ENCODE measurements at places on chromosomes 5 and 9.
A peak's percentile ranks its signal among the peaks of the same experiment; 100 is the strongest.

- no peak for DNase-seq
Observed at GRCh38 chr5:149915392-149916260, 29.0 kb downstream of the PDE6A start.

GRCh38 chr5:173664154-173664526 lies 47.7 kb upstream of the BOD1 start:
- DNase-seq = no peak

GRCh38 chr9:100674419-100675122 lies 96.7 kb downstream of the CAVIN4 start:
- no peak for DNase-seq

- no peak for DNase-seq
Observed at GRCh38 chr5:40361378-40361777, 318.3 kb upstream of the PTGER4 start.

- DNase-seq = no peak
Observed at GRCh38 chr5:95899006-95899405, 62.6 kb downstream of the ELL2 start.

- DNase-seq = no peak
Observed at GRCh38 chr5:122775550-122776542, 966 bp downstream of the SNX2 start.

GRCh38 chr5:138737494-138738265 lies 15.5 kb upstream of the CTNNA1 start:
- no peak for DNase-seq

DNA sequence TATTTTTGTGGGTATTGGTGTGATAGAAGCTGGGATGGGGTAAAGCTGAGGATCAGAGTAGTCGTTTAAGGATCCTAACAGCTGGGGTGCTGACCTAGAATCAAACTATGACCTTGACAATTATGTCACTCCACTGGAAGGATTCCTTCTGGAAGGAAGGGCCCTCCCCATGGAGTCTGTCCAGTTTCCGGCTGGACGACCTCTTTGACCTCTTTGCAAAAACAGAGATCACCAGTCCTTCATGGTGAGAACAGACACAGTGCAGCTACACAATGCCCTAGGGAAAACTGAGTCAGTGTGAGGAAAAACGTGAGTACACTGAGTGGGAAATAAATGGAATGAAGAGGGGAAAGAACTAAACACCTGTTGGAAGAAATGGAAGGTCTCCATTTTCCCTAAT lies 445.6 kb downstream of the MAT2B start:
- DNase-seq = no peak

DNA sequence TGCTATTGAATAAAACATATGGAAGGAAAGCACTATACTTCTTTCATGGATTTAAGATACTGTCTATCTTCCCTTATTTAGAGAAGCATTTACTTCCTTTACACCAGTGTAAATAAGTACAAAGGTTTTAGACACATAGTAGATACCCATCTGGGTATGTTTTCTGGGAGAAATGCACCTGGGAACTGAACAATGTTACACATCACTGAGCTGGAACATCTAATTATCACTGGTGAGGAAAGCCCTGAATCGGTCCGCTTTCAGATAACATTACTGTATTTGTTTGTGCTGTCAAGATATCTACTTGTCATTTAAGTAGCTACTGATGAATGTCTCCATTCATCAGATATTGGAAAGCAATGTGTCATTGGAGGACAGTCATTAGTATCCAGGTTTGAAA lies 964.7 kb upstream of the PTPRD start:
- no peak for DNase-seq

DNA sequence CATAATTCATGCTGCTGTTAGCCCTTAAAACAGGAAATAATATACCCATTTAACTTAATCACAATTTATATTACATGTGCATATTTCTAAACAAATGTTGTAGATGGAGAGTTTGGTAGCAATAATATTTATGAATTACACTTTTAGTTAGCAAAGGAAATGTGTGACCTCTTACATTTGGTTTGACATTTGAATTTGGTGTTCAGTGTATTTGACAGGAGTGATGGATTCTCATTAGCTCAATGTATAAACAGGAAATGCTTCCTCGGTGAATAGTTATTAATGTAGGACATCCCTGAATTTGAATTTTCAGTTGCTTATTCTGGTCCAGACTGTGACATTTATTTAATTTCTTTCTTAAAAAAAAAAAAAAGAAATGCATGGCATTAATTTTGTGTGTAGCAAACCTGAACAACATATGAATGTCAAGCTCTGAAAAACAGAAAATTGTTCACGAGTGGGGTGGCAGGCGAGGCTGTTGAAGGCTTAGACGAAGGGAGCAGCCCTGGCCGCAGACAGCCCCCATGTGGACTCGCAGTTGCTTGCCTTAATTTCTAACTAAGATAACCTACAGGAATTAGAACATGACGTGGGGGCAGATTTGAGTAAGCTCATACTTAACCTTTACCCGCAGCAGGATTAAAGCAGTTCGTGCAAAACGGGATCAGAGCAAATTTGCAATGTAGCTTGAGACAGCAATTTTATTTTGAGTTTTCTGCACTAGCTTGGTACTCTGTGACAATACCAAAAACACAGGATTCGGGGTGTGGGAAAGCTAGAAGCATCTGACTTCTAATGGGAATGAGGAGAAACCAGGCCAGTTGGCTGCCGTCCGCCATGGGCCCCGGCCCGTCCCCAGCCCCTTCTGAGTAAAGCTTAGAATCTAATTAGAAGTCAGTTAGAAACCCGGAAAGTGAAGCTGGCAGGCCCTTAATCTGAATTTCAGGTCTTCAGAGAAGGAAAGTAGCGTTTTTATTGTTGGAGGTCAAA lies 134.3 kb downstream of the MACROH2A1 start:
- no peak for DNase-seq

- DNase-seq = no peak
Observed at GRCh38 chr5:150465927-150466326, 16.4 kb upstream of the RPS14 start.

GRCh38 chr5:74935752-74936091 lies 69.5 kb upstream of the FAM169A start:
- DNase-seq = no peak

DNA sequence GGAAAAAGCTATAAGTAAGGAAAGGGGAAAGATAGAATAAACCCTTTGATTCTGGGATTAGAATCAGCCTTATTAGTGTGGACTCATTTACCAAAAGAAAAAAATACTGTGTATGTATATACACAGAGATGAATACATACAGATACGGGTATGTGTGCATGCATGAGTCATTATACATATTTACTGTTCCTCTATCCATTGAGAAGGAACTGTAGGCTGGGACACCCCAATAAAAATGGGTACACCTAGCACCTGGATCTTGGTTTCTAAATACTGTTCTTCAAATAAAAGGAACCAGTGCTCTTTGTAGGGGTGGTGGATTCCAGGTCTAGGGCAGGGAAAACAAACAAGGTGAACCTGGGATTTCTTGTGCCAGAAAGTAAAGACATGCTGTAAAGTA lies 48.3 kb downstream of the WHRN start:
- DNase-seq = no peak

GRCh38 chr9:96026655-96027213 lies 151.2 kb downstream of the ERCC6L2 start:
- no peak for DNase-seq

DNA sequence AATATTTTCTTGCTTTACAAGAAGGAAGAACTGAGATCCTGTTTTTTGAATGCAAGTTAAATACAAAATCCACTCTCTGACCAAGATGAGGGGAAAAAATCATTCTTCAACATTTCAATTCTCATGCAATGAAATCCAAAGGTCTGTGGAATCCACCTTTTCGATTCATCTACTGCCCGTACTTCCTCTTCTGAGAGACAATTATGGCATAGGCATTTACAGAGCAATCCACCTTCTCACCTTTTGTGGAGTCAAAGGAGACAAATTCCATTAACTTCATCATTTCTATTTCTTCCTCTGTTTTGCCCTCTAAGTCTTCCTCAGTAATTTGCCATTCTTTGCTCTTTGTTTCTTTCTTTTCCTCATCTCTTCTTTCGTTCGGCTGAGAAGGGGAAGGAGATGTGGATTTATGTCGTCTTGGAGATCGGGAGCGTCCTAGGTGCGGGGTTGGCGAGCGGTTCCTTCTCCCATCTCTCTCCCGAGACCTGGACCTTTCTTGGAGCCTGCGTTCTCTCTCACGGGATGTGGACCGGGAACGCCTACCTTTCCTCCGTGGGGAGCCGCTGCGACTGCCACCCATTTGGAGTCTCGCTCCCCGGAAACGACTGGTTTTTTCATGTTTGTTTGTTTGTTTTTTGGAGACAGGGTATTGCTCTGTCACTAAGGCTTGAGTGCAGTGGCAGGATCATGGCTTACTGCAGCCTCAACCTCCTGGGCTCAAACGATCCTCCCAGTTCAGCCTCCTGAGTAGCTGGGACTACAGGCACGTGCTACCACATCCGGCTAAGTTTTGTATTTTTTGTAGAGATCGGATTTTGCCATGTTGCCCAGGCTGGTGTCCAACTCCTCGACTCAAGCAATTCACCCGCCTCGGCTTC lies 24.3 kb upstream of the AFF4 start:
- no peak for DNase-seq

DNA sequence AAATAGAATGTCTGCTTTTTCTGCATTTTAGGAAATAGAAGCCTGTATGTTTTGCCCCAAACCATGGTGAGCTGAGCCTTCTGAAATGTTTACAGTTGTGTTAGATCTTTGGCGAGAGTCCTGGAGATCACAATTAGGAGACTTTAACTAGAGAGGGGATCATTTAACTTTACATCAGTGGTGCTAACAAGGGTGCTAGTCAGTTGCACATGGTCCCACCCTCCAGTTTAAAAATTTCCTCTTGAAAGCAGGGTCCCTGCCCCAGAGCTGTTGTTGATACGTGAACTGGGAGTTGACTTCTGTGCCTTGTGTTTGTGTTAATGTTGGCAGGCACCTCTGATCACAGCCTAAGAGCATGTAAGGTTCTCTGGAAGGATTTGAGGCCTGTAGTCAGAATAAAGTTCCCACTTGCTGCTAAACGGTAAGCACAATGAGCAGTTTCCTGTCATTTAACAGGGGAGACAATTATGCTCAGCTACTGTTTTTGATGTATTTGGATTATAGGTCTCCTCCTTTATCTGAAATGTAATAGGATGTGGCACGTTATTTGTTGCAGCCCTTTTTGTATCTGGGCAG lies 43.7 kb downstream of the RASGRF2 start:
- no peak for DNase-seq

DNA sequence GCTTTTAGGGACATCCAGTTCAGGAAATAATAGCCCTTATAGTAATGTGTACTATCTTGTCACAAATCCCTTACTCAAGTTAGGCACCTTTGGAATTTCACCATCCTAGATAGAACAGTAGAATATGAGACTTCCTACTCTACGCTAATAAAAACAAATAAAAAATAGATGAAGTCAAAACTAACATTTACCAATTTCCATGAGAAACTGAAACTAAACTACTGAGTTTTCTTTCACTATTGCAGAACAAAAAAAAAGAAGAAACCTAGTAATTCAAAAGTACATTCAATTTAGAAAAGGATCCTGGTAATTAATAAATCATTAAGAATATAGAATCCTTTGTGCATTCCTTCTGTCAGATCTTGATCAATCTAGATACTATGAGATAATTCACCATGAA lies 14.0 kb downstream of the STARD4 start:
- DNase-seq = no peak

GRCh38 chr5:14741131-14741530 lies 76.6 kb downstream of the OTULIN start:
- no peak for DNase-seq

DNA sequence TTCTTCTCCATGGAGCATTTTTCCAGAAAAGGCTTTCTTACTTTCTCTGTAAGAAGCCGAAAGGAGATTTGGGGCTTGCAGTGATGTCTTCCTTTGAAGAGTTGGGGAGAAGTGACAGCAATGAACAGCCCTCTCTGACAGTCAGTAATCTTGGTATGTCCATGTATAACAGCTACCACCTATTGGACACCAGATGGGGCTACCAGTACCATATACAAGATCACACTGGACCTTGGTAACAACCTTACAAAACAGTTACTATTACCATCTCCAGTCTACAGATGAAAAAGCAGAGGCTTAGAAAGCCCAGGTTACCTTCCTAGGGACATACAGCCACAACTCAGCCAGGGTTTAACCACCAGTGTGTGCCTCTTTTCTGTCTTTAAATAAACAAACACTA lies 272.7 kb upstream of the TRPC7 start:
- no peak for DNase-seq

- DNase-seq = no peak
Observed at GRCh38 chr9:70403618-70404025, 10.8 kb downstream of the KLF9 start.

GRCh38 chr5:68450245-68450852 lies 234.8 kb downstream of the PIK3R1 start:
- DNase-seq = no peak

- no peak for DNase-seq
Observed at GRCh38 chr5:131150408-131150807, 14.6 kb downstream of the HINT1 start.

DNA sequence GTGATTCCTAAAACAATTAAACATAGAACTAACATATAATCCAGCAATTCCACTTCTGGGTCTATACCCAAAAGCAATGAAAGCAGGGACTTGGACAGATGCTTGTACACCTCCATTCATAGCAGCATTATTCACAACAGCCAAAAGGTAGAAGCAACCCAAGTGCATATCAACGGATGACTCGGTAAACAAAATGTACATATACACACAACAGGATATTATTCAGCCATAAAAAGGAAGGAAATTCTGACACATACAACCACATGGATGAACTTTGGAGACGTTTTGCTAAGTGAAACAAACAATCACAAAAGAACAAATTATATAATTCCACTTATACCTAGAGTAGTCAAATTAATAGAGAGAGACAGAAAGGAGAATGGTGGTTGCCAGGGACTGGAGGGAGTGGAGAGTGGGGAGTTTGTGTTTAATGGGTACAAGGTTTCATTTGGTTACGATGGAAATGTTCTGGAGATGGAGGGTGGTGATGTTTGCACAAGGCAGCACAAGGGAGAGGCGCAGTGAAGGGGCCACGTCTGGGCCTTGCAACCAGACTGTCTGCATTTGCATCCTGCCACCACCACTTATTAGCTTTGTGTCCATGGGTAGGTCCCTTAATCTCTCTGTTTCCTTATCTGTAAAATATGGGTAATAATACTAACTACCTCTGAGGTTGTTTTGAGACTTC lies 36.3 kb upstream of the RLN1 start:
- DNase-seq = no peak

DNA sequence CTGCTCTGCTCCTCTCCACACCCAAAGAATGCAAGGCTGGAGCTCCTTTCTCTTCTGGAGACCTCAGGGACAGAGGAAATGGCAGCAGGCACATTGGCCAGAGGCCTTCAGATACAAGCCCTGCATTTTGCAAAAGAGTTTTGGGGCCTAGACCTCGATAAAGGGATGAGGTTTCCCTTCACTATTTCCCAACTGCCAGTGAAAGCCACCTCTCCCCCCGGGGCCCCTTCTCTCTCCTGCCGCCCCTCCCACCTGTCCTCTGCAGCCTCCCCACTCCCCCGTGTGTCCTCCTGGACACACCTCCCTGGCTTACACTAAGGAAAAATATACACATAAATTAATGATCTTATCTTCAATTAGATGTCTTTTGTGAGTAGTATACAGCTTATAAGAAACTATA lies 21.3 kb upstream of the LMNB1 start:
- no peak for DNase-seq

- peak; percentile 33 for DNase-seq
Observed at GRCh38 chr5:170338933-170339779, 41.6 kb upstream of the LCP2 start.
